ENCODE measurements at places on chromosomes 6 and 20.

DNA sequence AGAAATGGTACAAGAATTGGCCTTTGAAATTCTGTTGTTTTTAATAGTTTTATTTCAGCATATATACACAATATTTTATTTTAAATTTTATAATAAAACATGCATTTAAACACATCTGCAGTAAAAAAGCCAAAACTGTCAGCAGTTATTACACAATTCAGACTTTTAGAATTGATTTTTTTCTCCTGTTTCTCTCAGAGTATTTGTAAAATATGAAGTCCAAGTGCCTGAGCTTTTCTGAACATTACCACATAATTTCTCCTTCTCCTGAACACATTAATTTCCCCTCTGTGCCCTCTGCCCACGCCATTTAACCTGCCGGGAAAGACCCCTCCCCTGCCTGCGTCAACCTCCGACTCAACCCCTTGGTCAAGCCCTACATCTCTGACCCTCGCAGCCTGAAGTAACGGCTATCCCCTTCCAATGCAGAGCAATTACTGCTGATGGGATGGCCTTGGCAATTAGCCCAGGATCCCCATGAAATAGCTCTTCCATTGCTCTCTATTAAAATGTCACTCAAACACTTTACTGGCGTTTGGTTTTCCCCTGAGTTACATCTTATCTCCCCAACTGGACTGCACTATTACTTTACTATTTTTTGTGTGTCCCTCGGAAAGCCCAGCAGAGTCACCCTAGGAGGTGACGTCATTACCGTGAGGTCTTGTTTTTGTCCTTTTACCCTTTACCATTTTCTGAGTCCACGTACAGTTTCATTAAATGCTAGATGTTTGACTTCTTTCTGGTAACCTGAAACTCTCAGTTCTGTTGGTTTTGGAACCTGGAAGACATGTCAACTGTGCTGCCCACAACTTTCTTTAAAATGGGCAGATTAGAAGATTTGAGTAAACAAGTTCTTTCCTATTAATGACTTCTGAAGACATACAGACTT lies 146.7 kb upstream of the TAB2 start:
- DNase-seq: no peak

DNA sequence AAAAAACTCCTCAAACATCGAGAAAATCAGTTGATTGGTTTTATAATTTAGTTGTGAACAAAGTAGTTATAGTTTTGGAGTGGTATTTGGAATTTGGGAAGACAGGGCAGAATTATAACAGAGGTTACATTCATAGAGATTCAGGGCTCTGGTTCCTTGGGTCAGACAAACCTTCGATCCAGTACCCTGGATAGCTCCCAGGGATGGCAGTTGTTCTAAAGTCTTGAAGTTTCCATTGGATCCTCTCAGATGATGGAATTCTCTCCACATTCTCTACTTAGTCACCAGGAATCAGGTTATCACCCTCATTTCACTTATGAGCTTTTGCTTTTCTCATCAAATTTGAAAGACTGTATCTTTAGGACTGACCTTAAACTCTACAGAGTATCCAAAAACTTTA lies 285.1 kb downstream of the CENPW start:
- no peak for DNase-seq

GRCh38 chr20:11261533-11262000 lies 587.8 kb upstream of the JAG1 start:
- DNase-seq: no peak

GRCh38 chr6:156440688-156441087 lies 336.5 kb upstream of the ARID1B start:
- no peak for DNase-seq

DNA sequence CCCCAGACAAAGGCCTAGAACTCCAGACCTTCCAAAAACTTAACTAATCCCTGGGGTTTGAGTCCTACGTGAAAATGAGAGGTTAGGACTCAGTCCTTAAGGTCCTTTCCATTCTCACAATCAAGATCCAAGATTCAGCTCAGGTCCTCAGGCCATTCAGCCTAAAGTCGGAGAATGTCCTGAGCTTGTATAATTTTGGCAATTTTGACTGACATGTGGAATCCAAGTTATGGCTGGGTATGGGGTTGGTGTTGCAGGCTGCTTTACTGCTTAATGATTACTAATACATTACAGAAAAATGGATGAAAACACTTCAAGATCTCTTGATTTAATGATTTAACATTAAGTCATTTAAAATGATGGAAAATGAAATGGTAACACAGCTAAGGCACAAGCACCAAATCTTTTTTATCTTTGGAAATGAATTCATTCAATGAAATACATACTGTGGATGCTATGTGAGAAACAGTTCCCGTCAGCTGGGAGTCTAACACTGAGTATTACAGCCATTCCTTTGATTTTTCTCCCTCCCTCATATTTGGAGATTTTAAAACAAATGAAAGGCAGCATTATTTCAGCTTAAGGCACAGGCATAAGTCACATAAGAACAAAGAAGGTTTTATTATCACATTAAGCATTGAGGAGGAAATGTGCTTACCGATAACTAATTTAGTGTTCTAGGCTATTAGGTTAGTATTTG lies 1.3 kb downstream of the ARHGAP18 start:
- DNase-seq: no peak

GRCh38 chr6:7183707-7184106 lies 75.9 kb downstream of the RREB1 start:
- no peak for DNase-seq

- no peak for DNase-seq
Observed at GRCh38 chr6:168035661-168036545, 38.4 kb downstream of the KIF25 start.

DNA sequence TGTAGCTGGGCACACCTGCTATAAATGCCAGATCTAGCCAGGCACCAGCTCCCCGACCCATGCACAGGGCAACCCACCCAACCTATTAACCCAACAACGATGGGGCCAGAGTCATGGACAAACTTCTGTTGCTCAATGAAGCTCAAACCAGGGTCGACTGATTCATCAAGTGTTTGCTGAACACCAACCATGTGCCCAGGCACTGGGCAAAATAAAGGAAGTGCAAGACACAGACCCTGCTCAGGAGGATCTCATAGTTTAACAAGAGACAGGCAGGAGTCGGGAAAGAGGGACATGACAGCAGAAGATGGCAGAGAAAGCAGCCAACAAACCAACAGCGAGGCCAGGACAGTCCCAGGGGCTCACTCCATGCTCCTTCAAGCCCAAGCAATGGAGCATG lies 18.8 kb downstream of the KCNK5 start:
- no peak for DNase-seq

DNA sequence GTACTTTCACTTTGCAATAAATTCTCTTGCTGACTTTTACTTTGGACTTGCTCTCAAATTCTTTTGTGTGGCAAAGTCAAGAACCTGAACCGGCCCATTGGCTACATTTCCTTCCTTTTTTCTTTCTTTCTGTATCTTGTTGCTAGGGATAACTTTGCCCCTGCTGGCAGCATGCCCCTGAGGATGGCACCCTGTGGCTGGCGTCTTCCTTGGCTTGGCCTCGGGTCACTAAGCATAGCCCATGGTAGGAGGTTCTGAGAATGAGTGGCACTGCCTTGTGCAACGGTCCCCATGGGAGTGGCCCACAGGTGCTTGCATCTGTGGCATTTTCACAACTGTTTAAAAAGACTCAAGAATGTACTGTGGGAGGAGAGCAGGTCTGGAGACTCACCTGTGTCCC lies 14.0 kb upstream of the HLA-F start:
- no peak for DNase-seq

GRCh38 chr20:3689978-3690377 lies 8.2 kb upstream of the ADAM33 start:
- DNase-seq: no peak

- DNase-seq: no peak
Observed at GRCh38 chr6:90290811-90291420, 5.7 kb downstream of the BACH2 start.

GRCh38 chr20:12936524-12936923 lies 72.2 kb upstream of the SPTLC3 start:
- DNase-seq: no peak

DNA sequence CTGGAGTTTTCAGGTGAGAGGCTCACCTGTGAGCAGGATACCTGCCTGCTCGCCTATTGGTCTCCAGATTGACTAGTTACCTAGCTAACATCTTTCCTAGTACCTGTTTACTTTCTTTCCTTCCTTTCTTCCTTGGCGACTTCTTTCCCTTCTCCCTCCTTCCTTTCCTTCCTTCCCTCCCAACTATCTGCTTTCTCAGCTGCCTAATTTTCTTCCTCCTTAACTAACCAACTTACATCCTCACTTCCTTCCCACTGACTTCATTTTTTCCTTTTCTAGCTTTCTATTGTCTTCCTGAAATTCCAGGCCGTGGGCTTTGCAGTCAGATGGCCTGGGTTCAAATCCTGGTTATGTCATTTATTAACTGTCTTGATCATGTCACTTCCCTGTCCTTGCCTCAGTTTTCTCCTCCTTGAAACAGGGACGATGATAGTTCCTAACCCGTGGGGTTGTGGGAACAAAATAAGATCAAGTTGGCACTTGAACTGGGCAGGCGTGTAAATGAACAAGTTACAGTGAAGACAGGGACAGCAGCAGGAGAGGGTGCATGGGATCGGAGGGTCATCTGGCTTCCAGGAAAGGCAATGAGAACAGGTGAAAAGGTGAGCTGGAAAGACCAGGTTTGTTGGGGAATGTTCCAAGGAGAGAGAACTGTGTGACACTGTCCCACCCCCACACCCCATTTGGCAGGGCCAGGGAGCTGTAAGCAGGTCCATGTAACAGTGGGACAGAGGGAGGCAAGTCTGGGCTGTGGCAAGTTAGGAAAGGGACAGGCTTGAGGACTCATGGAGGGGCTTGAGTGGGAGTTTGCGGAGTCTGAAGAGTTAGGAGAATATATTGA lies 540 bp downstream of the SGK2 start:
- no peak for DNase-seq

GRCh38 chr6:119129968-119130484 lies 51.6 kb upstream of the FAM184A start:
- no peak for DNase-seq

- DNase-seq: peak; percentile 40
Observed at GRCh38 chr6:160260367-160260766, 1.7 kb upstream of the SLC22A2 start.

DNA sequence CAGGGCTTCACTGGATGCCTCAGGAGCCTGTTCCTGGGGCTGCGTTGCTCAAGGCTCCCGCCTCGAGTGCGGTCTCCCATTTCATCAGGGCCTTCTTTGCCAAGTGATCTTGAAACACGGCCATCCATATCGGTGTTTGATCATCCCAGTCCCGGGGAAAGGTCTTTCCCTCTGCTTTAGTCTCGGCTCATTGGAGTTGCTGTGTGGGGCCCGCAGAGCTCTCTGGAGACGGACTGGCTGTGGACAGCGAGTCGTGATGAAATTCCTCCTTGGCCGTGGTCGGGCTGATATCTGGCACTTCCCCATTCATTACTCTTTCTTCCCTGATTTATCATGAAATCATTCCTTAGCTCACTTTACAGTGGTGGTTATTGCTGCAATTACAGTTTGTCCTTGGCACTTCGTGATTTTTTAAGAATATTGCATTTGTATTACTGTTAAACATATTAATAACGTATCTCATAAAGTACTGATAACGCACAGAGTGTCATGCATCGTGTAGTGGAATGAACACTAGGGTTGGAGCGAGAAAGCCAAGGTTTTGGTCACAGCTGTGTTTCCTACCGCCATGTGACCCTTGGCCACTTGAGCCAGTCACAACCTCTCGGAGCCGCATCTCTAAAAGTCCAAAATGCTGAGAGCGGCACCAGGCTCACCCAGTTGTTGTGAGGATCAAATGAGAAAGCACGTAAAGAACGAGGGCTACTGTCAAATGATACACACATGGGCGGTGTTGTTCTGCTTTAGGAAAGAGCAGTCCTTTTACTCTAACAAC lies 71.8 kb downstream of the MTHFD1L start:
- no peak for DNase-seq

- DNase-seq: peak; percentile 57
Observed at GRCh38 chr6:148529010-148529409, 186.4 kb downstream of the SASH1 start.

- DNase-seq: no peak
Observed at GRCh38 chr6:36751091-36751490, 53.5 kb downstream of the RAB44 start.

DNA sequence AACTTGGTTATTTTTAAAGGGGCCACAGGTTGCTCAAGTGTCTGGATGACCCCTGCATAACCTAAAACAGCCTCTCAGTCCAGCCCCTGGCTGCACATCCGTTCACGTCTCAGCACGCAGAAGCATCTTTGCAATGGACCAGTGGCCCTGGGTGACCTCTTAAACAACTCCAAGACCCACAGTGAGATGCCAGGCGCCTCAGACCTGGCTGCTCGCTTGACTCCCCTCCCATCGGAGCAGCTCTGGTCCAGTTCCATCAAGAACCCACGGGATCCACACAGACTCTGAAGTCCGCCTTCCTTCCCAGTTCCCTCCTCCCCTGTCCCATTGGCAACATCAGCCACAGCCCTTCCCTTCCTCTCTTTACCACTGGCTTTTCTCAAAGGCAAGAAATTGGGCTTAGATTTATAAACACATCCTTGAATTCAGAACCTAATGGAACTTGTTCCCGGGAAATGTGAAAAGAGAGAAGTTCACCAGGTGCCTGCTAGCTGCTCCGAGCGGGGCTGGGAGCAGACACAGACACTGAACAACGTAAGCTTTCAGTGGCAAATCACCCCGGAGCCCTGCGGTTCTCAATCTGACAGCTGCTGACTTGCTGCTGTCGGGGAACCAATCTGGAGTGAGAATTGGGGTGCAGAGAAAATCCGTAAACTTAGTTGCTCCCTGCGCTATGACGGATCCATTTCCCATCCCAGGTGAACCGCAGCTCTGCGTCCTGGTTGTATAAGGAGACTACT lies 39.6 kb upstream of the MPC1 start:
- DNase-seq: no peak

- peak; percentile 89 for DNase-seq
Observed at GRCh38 chr20:20849161-20849560, 136.7 kb upstream of the RALGAPA2 start.

DNA sequence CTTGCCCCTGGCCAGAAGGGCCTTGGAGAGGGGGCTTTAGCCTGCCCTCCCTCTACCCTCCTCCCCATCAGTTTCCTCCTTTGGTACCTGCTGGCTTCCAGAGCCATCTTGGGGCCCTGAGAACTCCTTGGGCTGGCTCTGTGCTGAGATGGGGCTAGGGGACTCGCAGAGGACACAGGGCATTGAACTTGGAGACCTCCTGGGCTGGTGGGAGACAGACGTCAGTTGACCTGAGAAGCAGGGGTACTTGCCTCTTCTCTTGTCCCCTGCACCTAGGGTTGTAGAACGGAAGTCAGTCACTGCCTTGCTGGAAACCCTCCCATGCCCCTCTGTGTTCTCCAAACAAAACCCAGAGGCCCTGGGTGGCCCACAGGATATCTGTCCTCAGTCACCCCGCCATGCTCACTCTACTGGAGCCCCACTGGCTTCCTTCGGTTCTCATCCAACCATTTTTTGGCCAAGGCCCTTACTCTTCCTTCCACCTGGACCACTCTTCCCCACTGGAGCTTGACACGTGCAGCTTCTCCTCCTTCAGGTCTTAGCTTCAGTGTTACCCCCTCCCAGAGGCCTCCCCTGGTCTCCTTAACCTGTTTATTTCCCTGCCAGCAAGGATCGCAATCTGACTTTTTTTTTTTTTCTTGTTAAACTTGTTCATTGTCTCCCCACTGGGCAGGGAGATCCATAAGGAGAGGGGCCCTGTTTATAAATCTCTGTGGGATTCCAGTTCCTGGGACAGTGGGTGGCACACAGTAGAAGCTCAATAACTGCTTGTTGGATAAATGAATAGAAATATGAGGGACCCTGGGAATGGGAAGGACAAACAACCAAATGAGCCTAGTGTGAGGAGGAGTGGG lies 971 bp downstream of the RBCK1 start:
- DNase-seq: no peak

All from head of caudate nucleus (tissue), 42 donors.